ENCODE measurements at places on chromosomes 11 and 22. TPM values are rescaled to one million over a fixed set of nuclear protein-coding genes. Genes with fewer than 3 reads are reported as not detected.

Gene DCDC1
- 3.2 TPM for total RNA-seq

Gene KMT5B
- 20.1 TPM for total RNA-seq

Gene TTC28
- 55.8 TPM for total RNA-seq

Gene PDE2A
- total RNA-seq = 0.41 TPM

Gene OR52I1
- total RNA-seq = not detected

Gene OR51B2
- total RNA-seq = not detected

Gene TSGA10IP
- not detected for total RNA-seq

Gene PRODH
- total RNA-seq = not detected

Gene GAS2
- 0.90 TPM for total RNA-seq

Gene PANX3
- not detected for total RNA-seq

Gene SCARF2
- 42.9 TPM for total RNA-seq

Gene VSIG10L2
- total RNA-seq = not detected

Gene SIPA1
- 7.5 TPM for total RNA-seq

Gene HPX
- not detected for total RNA-seq

Gene RFPL2
- total RNA-seq = not detected

Gene KCNJ11
- total RNA-seq = not detected

Gene DEUP1
- total RNA-seq = not detected

Gene ZP1
- not detected for total RNA-seq

Gene CD3D
- total RNA-seq = not detected

Gene PIWIL4
- 2.7 TPM for total RNA-seq

Gene SERPING1
- 77.0 TPM for total RNA-seq

Gene XKR3
- total RNA-seq = not detected

Gene KRTAP5-6
- total RNA-seq = not detected

Gene SPI1
- total RNA-seq = not detected

Gene MAPK8IP2
- 1.1 TPM for total RNA-seq

Gene TRIM49C
- total RNA-seq = not detected

Gene GAL3ST1
- total RNA-seq = not detected

Gene GTSE1
- total RNA-seq = 13.4 TPM

Gene SLC22A12
- total RNA-seq = not detected

Gene RASSF10
- total RNA-seq = not detected

Gene PLEKHA7
- 0.09 TPM for total RNA-seq

Gene WBP2NL
- 1.6 TPM for total RNA-seq

Gene OR8B8
- not detected for total RNA-seq

Gene UPB1
- not detected for total RNA-seq

Gene UBASH3B
- total RNA-seq = 3.5 TPM

Gene TREH
- total RNA-seq = not detected

Gene P4HA3
- total RNA-seq = 4.4 TPM

Gene RASL10A
- total RNA-seq = not detected

Gene PHLDB1
- 93.5 TPM for total RNA-seq

Gene CREB3L1
- 37.5 TPM for total RNA-seq
